ENCODE measurements at places on chromosomes 5 and 9.
A peak's percentile ranks its signal among the peaks of the same experiment; 100 is the strongest.

DNA sequence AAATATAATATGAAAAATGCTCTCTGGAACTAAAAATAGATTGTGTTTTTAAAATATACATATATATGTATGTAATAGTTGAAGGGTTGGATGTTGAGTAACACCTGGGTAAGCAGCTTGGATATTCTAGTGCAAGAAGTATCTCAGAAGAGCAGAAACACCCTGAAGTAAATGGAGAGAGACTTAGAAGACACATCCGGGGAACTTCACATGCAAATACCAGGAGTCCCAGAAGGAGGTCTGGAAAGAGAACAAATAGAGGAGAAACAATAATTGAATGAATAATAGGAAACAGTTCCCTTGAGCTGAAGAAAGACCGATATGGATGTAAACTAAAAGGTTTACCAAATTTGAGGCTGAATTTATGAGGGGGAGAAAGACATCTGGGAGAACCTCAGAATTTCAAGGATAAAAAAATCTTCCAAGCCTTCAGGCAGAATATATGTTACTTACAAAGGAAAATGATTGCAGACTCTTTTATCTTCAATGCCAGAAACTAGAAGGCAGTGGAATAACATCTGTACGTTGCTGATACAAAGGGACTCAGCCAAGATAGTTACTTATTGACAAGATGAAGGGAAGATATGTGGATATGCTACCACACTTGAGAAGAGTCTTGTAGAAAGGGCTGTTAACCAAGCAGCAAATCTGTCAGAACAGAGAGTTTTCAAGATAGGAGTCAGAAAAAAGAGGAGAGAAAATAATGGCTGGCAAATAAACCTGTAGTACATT, 42.7 kb downstream of the HSDL2 start:
- no peak for DNase-seq

DNA sequence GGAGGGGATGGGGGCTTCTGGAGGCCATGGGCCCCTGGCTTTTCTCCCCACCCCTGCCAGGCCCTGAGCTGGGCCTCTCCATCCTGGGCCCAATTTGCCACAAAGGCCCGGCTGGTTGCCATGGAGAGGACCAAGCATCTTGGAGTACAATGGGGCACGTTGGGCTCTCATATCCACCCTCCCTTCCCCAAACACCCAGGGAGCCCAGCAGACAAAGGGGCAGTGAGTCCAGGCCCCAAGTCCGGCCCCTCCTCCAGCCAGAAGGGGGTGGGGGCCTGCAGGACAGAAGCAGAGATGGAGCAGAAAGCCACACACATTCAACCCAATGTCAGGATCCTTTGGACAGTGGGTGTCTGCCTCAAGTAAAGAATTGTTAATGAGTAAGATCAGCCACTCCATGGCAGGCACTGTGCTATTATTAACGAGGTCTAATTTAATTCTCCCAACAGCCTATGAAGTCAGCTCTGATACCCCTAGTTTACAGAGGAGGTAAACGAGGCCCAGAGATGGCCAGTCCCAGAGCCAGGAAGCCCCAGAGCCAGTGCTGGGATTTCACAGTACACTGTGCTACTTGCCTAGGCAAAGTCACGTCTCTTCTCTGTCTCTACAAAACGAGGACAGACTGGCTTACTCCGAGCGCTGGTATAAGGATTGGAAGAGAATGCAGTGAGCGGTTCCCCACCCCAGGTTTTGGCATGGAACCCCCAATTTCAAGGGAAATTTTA, 2.3 kb downstream of the CRB2 start:
- DNase-seq = no peak

GRCh38 chr5:173318881-173319620, 9.2 kb downstream of the STC2 start:
- DNase-seq = no peak

GRCh38 chr5:43039471-43040286, 440 bp downstream of the ANXA2R start:
- DNase-seq = peak; percentile 71

- no peak for DNase-seq
Measured at GRCh38 chr5:139272471-139273321, 20.8 kb upstream of the MATR3 start.

DNA sequence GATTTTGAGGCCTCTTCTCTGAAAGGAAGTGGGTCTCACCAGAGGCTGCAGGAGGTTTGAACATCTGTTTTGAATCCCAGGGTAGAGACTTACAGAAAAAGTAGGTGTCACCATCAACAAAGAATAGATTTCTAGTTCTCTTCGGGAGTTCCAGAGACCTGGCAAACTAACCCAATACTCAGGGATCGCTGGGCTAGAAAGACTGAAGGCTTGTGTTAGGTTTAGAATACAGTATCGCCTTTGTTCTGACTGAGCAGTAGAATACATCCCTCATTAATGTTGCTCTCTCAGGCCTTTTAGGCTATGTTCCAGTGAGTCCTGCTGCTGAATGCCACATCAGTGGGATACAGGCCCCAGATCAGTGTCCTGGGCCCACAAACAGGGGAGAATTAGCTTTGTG, 27.2 kb downstream of the RUSC2 start:
- DNase-seq = no peak

DNA sequence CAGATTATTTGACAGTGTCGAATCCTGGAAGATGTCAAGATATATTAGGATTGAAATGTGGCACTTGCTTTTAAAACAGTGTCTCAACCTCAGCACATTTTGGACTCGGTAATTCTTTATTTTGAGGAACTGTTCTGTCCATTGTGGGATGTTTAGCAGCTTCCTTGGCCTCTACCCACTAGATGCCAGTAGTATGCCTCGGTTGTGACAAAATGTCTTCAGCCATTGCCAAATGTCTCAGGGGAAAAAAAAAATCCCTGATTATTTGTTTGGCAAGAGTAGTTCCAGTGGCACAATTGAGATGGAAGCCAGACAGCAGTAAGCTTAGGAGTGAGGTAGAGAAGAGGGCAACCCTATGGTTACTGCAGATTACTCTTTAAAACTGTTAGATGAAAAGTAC, 694.5 kb upstream of the RIOK2 start:
- DNase-seq = no peak

- DNase-seq = no peak
Measured at GRCh38 chr5:138737494-138738265, 15.5 kb upstream of the CTNNA1 start.

- no peak for DNase-seq
Measured at GRCh38 chr5:36787365-36788093, 89.0 kb upstream of the NIPBL start.

GRCh38 chr5:43400082-43400481, 12.1 kb downstream of the CCL28 start:
- DNase-seq = no peak

- no peak for DNase-seq
Measured at GRCh38 chr5:40909264-40909663, at the start of gene C7. TSS of gene C7 (plus strand) at chr5:40909497. CDS start at chr5:40909611, 114 bp downstream.

DNA sequence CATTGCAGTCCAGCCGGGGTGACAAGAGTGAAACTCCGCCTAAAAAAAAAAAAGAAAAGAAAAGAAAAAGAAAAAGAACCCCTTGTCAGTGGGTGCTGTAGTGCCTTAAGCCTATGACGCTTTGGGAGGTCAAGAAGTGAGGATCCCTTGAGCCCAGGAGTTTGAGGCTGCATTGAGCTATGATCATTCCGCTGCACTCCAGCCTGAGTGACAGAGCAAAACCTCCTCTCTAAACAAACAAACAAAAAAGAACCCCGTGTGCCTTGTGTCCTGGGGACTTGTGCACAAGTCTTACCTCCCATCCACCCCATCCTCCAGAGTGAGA, 33.5 kb upstream of the STXBP1 start:
- no peak for DNase-seq

GRCh38 chr5:89535411-89535810, 652.4 kb upstream of the MEF2C start:
- no peak for DNase-seq

DNA sequence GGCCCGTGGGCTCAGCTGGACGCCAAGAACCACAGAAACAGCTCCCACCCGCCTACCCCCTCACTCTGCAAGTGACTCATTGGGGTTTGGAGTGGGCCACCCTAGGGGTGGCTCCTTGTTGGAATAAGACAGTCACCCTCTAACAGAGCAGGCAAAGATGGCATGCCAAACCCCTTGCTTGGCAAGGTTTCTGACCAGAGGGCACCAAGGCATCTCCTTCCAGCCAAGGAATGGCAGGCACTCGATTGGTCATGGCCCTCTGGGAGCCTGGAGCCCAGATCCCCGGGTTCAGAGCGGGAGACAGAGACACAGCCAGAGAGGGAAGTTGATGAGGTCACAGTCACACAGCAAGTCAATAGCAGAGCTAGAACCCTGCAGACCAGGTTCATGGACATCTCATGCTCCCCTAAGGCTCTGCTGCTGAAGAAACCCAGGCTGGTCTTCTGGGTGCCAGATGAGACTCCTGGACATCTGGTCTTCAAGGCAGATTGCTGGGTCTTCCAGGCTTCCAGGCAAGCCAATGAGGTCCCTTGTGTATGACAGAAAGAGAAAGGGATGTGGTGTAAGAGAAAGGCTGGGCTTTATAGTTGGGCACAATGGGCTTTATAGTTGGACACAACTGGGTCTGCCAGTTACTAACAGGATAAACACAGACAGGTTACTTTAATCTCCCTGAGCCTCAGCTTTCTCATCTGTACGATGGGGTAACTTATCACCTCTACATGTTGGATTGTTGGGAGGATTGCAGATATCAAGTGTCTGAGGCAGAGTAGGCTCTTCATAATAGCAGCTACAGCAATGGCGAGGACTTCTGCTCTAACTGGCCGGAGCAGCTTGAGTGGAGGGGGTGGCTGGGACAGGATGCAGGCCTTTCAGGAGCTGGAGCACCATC, 23.3 kb upstream of the KIF12 start:
- DNase-seq = no peak

- peak; percentile 87 for DNase-seq
Measured at GRCh38 chr5:119070578-119070827, 384 bp upstream of the DMXL1 start.

DNA sequence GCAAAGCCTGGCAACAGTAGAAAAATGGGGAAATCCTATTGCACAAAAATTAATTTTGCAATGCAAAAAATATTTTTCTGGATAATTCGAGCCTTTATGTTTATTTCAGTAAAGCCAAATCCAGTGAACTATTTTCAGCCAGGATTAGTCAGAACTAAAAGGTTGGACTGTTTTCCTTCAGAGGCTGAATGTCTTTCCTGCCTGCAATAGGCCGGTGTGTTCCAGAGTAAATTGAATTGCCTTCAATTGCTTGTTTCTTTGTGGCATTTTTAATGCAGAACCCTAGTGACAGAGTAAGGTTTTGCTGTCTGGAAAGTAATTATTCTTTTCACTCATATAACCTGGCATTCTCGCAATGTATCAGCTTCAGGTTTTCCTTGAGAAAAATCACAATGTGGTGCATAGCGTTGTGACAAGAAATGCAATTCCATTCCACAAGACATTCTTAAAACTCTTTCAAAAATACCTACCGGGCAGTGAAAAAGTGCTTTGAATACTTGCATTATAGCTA, 183.7 kb downstream of the GLIS3 start:
- DNase-seq = no peak

- no peak for DNase-seq
Measured at GRCh38 chr9:89538871-89539270, 41.0 kb upstream of the SEMA4D start.

DNA sequence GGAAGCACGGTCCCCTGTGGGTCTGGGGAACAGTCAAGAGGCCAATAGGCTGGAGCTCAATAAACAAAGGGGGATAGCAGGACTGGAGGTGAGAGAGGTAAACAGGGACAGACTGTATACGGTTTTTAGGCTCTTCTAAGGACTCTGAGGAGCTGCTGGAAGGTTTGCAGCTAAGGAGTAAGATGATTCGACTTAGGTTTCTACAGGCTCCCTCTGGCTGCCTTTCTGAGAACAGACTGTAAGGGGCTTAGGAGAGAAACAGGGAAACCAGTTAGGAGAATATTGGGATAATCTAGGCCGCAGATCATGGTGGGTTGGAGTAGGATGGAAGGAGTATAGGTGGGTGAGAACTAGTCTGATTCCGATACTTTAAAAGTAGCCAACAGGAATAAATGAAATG, 10.4 kb downstream of the CDK5RAP2 start:
- DNase-seq = no peak

- DNase-seq = no peak
Measured at GRCh38 chr5:84364043-84364442, 20.6 kb downstream of the EDIL3 start.

DNA sequence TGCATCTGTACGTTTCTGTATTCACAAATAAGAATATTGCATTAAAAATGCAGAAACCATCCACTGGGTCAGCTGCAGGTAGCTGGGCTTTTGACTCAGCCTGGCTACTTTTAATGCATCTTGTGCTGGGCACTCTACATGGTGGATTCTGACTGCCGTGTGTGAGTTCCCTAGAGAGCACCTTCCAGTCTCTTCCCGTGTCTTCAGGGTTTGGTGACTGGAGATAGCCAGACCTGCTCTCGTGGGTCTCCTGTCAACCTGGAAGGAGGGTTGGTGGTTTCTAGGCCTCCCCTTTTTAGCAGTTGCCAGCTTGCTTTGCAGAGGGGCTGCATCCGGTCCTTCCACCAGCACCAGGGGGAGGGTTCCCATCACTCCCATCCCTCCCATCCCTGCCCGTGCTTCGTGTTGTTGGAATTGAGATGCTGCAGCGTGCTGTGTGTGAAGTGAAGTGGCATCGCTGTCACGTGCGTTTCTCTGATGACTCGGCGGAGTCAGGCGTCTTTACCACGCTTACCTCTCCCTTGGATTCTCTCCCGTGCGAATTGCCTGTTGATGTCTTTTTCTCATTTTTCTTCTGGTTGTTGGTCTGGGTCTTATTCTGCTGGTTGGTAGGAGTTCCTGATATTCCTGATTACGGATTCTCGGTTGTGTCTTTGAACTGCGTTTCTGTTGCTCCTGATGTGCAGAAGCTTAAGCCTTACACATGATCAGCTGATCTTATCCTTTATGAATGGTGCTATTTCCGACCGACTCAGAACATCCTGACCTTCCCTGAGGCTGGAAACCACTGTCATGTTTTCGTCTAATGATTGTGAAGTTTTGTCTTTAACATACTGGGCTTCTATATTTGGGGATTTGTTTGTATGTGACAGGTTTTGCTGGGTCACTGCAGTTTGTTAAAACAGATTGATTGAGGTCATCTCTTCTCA, 16.9 kb downstream of the FBXW5 start:
- DNase-seq = no peak
